ENCODE measurements at places on chromosomes 16 and 17.
A peak's percentile ranks its signal among the peaks of the same experiment; 100 is the strongest.

DNA sequence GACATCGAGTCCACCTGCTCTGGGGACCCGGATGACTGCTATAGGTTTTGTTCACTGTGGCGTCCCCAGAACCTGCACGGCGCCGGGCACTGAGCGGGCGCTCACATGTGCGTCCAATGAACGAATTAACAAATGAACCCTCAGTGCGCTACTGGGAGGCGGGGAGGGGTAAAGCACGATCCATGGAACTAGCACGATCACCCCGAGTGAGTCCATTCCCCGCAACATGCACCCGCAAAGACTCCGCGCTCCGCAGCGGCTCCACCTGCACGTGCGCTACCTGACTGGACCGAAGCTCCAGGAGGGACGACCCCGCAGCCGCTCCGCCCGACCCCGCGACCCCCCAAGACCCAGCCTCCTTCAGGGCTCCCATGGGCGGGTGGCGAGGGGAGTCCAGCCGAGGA, 491 bp downstream of the TRAP1 start:
- peak; percentile 55 for DNase-seq

DNA sequence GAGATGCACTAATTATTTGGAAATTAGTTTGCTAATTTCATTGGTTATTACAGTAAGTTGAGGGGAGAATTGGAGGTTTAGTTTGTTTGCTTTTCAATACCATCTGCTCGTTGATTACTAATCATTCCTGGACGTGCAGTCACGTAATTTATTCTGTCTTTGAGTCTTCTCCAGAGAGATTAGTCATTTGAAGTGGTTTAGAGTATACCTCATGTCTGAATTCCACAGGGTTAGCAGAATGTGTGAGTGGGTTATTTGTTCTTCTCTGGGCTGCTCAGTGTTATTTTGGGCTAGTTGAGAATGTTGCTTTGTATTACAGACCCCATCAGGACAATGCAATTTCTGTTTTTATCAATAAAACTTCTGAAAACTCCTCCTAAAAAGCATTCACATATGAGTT, 265.0 kb downstream of the RBFOX1 start:
- DNase-seq = no peak

- peak; percentile 25 for DNase-seq
Observed at GRCh38 chr17:78474614-78475146, 96.2 kb downstream of the PGS1 start.

DNA sequence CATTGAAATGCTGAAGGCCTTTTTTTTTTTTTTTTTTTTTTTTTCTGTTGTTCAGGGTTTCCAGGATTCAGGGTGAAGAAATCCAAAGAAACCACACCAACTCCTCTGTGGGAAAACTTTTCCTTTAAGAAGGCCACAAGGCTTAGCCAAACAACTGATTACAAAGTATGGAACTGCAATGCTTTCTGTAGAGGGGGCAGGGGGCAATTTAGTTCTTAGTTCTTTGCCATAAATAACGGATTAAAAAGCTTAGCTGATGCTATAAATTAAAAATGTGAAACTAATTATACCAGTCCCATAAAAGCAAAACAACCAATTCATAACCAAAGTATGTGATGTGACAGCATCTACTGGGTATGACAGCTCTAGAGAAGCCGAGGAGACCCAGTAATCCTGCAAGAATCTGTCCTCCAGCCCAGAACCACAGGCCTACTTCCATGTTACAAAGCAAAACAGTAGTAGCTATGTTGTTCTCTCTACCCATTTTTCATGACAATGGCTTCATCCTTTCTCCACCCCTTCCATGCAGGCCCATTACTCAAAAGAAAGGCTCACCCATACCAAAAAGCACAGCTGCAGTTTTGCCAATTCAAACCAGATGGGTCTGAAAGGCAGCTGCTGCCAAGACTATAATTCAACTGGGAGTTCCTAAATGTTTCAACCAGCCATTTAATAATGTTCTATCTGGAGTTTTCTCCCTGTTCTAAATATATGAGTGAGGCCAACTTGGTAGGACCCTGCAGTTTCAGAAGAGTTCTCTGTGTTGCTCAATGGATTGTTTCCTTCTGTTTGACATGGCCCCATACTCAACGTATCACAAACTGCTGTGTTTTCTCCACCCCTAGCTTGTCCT, 167.1 kb upstream of the ZFHX3 start:
- no peak for DNase-seq

- no peak for DNase-seq
Observed at GRCh38 chr17:49932138-49932723, 36.8 kb upstream of the DLX4 start.
